ENCODE measurements at places on chromosomes 4 and X.

DNA sequence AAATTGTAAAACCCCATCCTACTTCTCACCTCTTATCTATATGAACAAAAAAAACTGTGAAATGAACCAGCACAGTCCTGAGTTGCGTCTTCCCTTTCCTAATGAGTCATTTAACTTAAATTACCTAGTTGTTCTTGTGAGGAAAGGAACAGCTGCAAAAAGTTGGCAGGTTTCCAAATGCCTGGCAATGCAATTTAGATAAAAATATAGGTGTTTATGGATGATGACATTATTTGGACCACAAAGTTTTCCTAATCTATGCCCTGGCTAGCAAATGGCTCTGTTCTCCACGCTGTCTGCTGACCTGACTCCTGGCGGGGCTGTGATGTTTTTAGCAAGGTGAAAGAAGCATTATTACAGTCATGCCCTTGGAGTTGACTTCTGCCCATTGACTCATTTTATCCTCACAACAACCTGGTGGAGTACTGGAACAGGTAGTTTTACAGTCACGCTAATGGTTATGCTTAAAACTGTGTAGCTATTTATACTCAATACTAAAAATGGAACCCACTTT, 29.8 kb upstream of the RELL1 start:
- DNase-seq = no peak

DNA sequence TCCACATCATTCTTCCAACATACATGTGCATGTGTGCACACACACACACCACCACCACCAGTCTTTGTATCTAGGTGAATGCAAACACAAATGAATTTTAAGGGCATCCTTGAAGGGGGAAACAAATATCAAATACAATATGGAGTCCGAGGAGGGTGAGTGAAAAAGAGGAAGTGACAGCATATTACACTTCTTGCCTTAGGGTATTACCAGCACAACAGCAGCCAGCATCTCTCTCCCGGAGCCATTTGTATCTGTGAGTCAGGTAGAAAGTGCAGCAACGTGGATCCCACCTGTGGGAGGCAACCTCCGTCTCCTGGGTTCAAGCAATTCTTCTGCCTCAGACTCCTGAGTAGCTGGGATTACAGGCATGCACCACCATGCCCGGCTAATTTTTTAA, 483.2 kb downstream of the SMARCA1 start:
- no peak for DNase-seq

GRCh38 chr4:176262243-176262642, 6.8 kb downstream of the ASB5 start:
- no peak for DNase-seq

DNA sequence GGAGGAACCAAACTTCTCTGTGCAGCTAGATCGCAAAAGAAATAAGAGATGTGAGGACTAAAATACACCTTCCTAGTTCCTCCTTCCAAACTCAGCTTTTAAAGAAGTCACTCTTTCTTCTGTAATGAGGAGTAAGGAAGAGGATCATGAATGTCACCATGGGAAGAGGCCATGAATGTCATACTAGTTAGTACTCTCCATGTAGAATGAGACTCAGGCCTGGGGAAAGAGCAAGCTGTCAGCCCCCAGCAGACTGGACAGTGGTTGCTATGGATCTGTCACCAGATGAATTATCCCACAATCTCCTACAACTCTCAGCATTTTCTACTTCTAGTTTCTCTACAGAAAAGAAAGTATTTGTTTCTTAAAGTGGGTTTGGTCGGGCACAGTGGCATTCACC, 57.1 kb upstream of the PRDM8 start:
- DNase-seq = peak; percentile 34

DNA sequence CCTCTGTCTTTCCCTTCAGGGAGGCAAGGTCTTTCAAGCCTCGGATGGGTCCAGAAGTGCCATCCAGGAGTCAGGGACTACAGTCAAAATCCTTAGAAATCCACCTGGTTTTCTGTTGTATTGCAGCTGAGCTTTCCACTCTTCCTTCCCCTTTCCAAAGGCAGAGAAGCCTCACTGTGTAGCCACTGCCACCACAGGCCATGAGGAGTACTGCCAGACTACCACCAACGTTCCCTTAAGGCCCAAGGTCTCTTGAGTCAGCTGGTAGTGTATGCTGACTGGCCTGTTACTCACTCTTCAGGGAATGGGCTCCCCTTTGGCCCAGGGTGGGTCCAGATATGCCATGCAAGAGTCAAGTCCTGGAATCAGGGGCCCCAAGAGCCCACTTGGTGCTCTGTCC, 1454.1 kb downstream of the PCDH19 start:
- DNase-seq = no peak

DNA sequence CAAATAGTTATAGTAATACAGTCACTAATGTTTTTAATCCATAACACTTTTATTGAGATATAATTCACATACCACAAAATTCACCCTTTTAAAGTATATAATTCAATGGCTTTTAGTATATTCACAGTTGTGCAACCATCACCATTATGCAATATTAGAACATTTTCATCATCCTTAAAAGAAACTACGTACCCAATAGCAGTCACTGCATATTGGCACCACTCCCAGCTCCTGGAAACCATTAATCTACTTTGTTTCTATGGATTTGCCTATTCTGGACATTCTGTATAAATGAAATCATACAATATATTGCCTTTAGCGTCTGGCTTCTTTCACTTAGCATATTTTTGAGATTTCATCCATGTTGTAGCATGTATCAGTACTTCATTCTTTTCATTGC, 99.3 kb downstream of the AMMECR1 start:
- DNase-seq = peak; percentile 20

DNA sequence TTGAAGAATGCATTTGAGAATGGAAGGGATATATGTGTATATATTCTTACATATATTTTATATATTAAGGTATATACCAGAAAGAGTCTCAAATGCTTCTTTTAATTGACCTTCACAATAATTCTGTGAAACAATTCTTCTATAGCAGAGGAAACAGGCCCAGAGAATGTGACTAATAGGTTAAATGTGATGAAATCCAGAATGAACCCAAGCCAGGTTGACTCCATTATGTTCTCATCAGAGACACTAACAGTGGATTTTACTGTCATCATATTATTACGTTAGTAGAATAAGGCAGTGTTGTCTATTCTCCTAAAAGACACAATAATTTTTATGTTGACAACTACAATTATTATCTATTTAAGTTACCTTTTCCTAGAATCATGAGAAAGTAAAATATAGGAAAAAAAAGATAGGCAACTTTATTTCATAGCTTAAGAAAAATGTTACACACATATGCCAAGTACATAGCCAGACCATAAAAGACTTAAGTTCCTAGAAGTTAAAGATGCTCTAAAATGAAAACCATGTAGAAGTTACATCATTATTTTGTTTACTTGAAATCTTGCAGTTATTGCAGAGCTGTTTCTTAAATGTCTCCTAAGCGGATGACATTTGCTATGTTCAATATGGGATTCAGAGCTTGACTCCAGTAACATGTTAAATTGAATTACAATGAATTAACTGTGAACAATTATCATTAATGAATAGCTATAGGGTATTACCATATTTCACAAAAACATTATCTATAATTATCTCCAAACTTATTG, 56.2 kb upstream of the ANKRD50 start:
- no peak for DNase-seq

- peak; percentile 31 for DNase-seq
These were observed at the start of gene CLIC2 for GRCh38 chrX:155334486-155335336. Gene CLIC2 (minus strand): TSS chrX:155334614. CDS start chrX:155334427, 187 bp downstream.

GRCh38 chrX:97268182-97268680, 384.5 kb downstream of the RPA4 start:
- peak; percentile 32 for DNase-seq

- peak; percentile 61 for DNase-seq
These were observed 550 bp downstream of the CBR4 start for GRCh38 chr4:169009286-169010124.

DNA sequence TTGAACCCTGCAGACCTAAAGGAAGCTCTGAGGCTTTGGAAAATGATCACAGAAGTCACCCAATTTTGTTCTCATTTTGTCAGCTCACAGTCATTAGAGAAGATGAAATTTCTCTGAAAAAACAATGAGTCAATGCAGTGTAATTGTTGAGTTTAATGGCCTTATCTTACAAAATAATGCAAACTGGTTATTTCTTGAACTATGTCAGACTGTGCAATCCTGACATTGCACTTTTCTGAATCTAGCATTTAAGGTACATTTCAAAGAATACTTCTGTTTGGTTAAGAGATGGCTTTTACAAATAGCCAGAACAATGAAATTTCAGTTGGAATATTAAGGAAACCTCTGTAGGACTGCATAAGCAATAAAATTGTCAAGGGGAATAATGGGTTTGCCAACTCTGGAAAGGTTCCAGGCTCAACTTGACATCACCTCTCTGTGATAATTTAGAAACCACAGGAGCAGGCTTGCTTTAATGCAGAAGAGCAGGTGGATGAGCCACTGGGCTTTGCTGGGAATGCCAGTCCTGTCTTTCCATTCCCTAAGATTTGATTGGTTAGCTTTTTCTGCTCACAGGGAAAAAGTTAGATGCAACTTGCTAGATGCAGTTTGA, 222.8 kb downstream of the FRMPD4 start:
- DNase-seq = no peak

- DNase-seq = no peak
These were observed 646.5 kb upstream of the ACTRT1 start for GRCh38 chrX:128698573-128699181.

DNA sequence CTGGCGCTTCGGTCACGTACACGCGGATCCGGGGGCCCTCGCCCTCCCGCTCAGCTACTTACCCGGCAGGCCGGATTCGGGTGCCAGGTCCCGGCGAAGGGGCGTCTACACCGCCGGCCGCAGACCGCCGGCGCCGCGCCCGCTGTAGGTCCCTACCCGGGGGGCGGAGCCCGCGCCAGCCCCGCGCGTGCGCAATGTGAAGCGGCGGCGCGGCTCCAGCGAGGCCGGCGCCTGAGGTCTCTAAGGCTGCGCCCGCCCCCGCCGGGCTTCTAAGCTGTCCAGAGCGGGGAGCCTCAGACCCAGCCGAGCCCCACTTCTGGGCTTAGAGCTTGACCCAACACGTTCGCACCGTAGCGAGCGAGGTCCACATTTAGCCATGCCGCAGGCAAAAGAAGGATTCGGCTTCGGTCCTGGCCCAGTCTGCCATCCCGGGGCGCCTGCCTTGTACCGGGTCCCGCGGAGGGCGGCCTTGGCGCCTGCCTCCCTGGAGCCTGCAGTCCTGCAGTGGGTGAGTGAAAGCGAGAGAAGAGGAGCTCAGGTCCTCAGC, at the start of gene ZNF518B:
Gene ZNF518B, minus strand, starts transcription at position 172 of the 547 bp plus-strand sequence. CDS start 11,098 bp downstream, outside the sequence.
- peak; percentile 18 for DNase-seq

DNA sequence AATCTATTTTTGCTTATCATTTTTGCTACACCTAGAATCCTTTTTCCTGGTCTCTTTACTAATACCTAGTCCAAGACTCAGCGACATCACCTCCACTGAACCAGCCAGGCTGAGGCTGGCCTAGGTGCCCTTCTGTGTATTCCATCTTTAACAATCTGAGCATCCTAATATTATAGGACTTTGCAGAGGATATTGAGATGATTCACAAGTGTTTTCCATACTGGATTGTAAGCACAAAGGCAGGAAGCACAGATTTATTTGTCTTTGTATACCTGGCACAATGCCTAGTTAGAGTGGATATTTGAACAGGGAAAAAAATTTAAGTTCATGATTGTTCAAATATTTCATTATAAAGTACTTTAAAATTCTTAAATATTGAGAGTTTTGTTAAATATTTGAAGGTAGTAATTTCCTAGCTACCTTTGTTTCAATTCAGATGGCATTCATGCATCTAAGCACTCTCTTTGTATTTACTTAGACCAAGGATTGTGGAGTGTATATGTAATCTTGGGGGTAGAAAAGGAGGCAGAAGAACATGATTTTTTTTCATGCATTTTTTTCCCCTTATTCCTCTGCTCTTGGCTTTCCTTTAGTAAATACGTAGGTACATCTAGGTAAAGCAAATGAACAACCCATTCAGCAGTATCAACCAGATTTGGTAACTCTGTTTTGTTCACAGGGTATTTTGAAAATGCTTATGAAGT, 18.4 kb downstream of the SMARCA5 start:
- no peak for DNase-seq

GRCh38 chrX:119187298-119187697, 48.8 kb upstream of the PGRMC1 start:
- no peak for DNase-seq

DNA sequence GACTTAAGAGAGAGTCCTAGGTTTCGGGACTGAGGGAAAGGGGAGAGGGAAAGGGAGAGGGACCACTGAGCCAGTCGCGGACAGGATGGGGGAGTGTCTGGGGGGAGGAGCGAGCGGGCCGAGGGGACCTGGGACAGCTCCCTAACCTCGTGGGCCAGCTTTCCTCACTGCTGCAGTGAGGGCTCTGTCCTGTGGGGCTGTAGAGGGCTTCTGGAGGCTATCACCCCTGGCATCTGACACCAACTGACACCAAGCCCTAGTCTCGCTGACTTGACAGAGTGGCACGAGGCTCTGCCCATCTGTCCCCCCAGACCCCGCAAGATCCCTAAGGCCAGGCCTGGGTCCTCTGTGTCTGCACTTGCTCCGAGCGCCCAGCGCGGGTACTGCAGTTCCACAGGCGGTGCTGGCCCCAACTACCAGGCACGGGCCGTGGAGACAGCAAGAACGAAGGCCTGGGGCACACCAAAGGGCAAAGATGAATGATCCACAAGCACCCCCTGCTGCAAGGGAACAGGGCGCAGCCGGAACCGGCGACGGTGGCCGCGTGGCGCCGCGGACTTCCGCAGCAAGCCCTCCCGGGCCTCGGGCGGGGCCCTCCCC, 465 bp downstream of the HAUS7 start:
- DNase-seq = no peak
